ENCODE measurements at places on chromosomes 1 and 21.

- no peak for DNase-seq
Measured at GRCh38 chr1:24139841-24140425, 3.0 kb downstream of the IL22RA1 start.

DNA sequence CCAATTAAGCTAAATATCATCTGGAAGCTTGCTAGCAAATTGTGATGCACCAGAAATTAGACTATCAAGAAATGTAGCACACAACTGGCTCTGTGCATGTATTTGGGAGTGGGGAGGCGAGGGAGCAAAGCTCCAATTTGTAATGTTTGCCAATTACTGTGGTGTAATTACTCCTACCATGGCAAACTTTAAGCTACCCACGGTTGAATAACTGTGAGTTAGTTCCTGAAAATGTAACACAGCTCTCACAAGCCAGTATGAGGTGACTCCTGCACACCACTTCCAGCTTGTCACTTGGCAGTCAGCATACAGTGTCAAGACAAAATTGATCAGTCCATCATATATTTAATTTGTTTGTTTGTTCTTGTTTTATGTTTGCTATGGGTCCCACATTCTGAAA, 141.2 kb downstream of the TM2D1 start:
- no peak for DNase-seq

DNA sequence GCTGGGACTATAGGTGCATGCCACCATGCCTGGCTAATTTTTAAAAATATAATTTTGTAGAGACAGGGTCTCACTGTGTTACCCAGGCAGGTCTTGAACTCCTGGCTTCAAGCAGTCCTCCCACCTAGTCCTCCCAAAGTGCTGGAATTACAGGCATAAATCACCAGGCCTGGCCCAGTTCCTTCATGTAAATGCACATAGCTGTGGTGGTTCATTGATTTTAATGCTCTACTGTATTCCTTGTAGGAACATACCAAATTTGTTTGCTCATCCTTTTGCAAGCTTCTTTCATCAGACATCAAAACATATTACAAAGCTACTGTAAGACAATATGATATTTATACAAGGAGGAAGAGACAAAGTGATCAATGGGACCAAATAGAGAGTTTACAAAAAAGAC, 237.5 kb upstream of the ESRRG start:
- DNase-seq: no peak

DNA sequence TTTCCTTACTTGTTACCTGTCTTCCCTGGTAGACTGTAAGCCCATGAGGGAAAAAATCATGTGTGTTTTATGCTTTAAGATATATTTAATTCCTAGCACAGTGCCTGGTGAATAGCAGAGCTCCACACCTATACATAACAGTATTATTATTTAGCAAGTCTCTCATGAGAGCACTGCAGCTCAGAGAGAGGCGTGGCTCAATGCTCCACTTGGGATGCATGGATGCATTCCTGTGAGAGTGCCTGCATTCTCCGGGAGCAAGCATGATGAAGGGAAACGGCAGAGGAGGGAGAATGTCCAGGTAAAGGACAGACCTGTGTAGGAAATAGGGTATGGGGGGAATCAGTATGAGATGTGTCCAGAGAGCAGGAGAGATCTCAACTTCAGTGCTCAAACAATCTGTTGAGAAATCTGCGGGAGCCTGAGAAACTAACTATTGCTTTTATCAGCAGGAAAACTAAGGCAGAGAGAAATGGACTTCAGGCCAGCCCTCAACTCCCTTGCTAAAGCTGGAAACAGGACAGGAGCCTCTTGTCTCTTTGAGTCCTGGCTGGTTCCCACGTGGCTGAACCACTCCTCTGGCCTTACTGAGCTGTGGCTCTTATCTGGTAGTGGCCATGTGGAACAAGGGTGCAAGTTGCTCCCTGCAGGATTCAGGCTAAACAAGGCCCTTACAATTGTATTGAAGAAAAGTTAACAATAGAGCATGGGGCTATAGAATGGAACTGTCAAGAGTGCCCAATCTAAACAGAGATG, 113.1 kb downstream of the KCNN3 start:
- DNase-seq: no peak

DNA sequence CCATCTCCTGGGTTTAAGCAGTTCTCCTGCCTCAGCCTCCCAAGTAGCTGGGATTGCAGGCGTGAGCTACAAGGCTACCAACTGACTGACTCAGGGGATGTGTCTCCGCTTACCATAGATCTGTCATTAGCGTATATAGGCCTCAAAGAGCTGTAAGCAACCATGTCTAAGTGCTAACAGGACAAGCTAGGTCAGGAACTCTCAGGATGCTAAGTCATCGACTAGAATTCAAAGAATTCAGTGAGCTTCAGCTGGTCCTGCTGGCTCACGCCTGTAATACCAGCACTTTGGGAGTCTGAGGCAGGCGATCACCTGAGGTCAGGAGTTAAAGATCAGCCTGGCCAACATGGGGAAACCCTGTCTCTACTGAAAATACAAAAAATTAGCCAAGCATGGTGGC, 29.5 kb downstream of the CAPN2 start:
- no peak for DNase-seq

GRCh38 chr1:152735648-152736047, 22.2 kb upstream of the KPRP start:
- no peak for DNase-seq

GRCh38 chr1:201324821-201325677, 41.7 kb downstream of the PKP1 start:
- no peak for DNase-seq

DNA sequence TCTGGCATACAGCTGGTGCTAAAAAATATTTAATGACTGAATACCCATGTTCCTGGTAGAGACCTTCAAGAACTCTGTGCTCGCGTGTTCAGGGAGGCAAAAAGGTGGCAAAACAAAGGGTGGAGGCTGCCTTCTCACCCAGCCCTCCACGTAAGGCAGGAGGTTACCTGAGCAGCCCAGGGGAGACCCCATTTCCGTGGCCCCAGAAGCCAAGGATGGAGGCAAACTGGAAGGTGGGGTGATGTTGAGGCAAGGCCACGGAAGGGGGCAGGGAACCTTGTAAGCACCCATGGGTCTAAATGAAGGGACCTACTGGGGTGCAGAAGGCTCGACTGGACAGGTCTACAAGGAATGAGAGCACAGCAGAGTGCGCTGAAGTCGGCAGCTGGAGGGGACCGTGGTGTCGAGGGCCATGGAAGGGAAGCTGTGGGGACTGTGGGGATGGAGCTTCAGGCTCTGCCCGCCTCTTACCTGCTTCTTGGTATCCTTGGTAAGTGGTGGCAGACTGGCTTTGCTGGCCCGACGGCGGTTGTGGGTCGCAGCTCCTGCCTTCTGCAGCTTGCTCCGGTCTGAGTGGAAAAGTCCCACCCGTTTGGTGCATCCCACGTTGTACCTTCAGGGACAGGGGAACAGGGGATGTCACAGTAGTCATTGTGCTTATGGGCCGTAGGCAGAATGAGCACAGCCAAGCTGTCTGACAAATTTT, 8.9 kb upstream of the A3GALT2 start:
- no peak for DNase-seq

DNA sequence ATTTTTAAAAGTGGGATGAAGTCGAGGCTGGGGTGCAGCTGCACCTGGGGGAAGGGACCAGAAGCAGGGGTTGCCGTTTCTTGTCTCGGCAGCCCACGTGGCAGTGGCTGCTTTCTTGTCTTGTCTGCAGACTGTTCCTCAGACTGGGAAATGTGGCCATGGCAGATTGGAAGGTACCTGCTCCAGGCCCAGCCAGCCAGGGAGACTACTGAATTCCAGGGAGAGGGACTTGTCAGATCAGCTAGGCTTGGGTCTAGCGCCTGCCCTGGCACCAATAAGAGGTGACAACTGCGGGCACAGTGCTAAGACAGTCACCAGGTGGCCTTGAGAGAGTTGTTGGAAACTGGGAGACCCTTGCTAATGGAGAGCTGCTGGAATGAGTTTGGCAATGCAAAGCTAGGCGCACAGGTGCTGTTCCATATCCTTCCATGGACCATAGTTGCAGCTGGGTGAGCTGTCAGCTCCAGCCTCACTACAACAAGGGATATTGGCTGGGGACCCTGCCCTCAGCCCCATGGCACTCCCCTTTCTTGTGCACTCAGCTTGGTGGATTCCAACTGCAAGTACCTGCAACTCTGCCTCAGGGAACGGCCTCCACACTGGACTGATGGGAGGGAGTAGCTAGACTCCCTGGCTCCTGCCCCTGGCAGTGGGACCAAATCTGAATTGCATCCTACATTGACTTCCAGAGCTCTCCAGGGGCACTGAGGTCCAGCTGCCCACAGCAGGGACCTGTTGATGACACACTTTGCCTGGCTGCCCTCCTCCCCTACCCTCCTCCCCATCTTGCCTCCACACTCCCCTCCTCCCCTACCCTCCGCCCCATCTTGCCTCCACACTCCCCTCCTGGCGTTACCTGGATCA, 9.9 kb upstream of the IL22RA1 start:
- no peak for DNase-seq

GRCh38 chr1:11960715-11961114, 19.5 kb upstream of the MFN2 start:
- DNase-seq: no peak

- peak; percentile 12 for DNase-seq
Measured at GRCh38 chr21:17422931-17423330, 89.9 kb upstream of the CXADR start.

DNA sequence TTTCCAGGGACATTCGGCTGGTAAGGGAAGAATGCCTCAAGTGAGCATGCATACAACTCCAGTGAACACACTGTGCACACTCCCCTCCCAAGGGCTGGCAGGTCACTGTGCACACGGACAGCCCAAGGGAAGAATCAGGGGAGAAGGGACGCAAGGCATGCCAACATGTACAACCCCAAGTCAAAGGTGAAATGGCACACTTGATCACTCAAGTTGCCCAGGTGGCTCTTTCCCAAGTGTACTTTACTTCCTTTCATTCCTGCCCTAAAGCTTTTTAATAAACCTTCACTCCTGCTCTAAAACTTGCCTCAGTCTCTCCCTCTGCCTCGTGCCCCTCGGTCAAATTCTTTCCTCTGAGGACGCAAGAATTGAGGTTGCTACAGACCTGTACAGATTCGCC, 13.5 kb upstream of the SLC1A7 start:
- no peak for DNase-seq

DNA sequence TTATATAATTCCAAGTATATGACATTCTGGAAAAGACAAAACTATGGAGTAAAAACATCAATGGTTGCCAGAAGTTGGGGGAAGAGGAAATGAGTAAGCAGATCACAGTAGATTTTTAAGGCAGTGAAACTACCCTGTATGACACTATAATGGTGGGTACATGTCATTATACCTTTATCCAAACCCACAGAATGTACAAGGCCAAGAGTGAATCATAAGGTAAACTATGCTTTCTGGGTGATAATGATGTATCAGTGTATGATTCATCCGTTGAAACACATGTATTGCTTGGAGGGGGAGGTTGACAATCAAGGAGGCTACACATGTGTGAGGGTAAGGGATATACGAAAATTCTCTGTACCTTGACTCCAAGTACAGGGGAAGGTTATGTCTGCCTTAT, 862.7 kb downstream of the PLA2G4A start:
- no peak for DNase-seq

DNA sequence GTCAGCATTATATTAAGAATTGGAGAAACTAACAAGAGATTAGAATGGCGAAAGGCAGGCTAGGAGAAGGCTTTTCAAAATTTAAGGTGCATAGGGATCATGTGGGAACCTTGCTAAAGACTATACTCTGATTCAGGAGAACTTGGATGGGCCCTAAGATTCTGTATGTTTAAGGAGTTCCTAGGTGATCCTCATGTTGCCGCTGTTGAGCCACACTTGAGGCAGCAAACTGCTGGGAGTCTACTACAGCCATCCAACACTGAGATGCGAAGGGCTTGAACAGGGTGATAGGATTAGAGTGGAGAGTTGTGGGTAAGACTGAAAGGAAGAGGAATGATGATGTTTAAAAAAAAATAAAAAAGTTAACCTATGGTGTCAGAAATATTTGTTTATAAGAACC, 1013.2 kb downstream of the MRPL39 start:
- DNase-seq: no peak

DNA sequence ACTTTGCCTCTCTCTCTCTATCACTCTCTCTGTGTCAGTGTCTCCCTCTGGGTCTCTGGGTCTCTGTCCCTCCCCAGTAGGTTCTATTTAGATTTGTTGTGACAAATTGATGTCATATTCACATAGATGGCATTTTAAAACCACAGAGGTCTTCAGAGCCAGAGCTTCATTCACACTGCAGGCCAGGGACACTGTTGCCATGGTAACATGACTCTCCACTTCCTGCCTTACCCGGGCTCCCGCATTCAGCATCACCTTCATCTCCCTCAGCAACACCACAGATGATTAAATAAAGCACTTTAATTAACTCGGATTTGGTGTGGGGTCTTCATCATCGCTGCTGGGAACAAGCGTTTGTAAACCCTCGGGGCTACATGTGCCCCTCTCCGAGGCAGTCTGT, 132.6 kb downstream of the ETS2 start:
- DNase-seq: no peak

DNA sequence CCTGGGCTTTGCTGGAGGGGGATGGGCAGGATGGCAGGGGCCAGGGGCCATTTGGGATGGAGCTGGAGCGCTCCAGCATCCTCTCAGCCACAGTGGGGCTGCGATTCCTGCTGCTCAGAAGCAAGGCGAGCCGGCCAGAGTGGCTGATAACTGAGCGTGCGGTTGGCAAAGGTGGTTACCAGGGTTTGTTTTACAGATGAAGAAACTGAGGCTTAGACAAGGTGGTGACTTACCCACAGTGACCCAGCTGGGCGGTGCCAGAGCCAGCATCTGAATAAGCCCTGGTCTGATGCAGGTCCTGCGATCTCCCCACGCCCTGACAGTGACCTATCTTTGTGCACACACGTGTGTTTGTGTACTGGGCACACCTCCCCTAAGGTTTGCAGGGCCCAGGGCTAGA, 5.9 kb upstream of the PRXL2B start:
- no peak for DNase-seq

- no peak for DNase-seq
Measured at GRCh38 chr1:114512595-114513280, 1.7 kb upstream of the TRIM33 start.

- DNase-seq: peak; percentile 33
Measured at GRCh38 chr1:201949491-201949890, 3.1 kb upstream of the LMOD1 start.

GRCh38 chr1:211344152-211344618, 17.6 kb downstream of the TRAF5 start:
- no peak for DNase-seq

- no peak for DNase-seq
Measured at GRCh38 chr1:36652011-36652410, 169.3 kb upstream of the CSF3R start.

- no peak for DNase-seq
Measured at GRCh38 chr1:25113086-25113485, 119.2 kb downstream of the SYF2 start.

DNA sequence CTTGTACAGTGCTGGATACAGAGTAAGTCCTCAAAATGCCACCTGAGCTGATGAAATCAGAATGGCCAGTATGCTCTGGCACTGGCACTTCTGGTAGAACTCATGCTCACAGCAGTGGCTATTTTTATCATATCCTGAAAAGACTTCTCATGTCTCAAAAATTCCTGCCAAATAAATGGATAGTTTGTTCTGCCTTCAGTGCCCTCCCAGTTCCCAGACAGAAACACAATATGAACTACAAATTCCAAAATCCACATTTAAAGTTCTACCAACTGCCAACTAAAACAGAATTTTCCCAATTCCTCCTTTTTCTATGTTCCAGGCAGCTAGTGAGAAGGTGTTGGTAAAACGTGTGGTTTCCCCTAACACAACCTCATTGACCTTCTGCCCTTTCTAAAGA, 51.4 kb upstream of the RGS1 start:
- DNase-seq: no peak

GRCh38 chr1:200301152-200301551, 108.7 kb downstream of the ZNF281 start:
- DNase-seq: no peak

All from NCI-H2171 treated with DMSO at 0.1 percent for 48 hours (cell line).